ENCODE measurements at places on chromosomes 12 and 14.

GRCh38 chr12:95463050-95463449 is 10.9 kb upstream of the METAP2 start:
- no peak for DNase-seq

- DNase-seq: peak; percentile 92
Observed at GRCh38 chr12:45257185-45257930, 41.5 kb downstream of the ANO6 start.

GRCh38 chr14:104108570-104109541 is 23.4 kb downstream of the ASPG start:
- no peak for DNase-seq

GRCh38 chr14:105065280-105066228 is at the start of gene GPR132:
Gene GPR132 (minus strand): TSS chr14:105065430. CDS start chr14:105055420, 10,010 bp downstream.
- peak; percentile 99 for DNase-seq

GRCh38 chr12:113385282-113385882 is 18.3 kb downstream of the SDS start:
- DNase-seq: no peak

GRCh38 chr12:49969027-49969426 is 3.7 kb upstream of the AQP6 start:
- no peak for DNase-seq

GRCh38 chr12:106962286-106962685 is 6.6 kb downstream of the TMEM263 start:
- DNase-seq: no peak

- DNase-seq: no peak
Observed at GRCh38 chr14:97874394-97874793, 1077.2 kb downstream of the VRK1 start.

DNA sequence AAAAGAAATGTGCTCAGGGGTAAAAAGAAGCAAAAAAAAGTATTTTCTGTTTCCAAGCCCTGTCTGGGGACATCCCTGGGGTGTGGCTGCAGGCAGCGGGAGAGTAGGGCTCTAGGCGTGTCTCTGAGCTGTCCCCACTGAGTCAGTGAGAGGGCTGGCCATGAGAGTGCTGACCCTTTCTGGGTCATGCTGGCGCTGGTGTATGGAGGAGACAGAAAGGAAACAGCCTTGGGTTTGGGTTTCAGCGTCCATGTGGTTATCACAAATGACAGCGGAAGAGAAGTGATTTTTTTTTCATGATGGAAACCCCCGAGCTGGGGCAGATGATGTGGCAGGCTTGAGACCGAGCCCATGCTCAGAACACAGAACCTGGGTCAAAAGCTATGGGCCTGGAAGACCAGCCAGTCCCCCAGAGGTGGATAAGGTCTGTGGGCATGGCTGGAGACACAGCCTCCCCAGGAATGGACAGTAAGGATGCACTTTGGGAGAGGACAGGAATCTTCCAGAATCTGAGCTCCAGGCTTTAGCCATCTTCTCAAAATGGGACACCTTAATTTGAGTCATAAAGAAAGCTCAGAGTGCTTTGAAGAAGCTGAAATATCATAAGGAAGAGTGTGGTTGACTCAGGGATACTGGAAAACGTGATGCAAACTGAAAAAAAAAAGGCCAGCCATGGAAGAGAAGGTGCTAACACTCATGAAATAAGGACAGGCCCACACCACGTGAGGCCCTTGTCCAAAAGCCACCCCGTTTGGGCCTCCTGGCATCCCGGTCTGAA is 36.2 kb downstream of the SYNE3 start:
- DNase-seq: no peak

- DNase-seq: peak; percentile 39
Observed at GRCh38 chr14:94390372-94391086, 2.1 kb upstream of the SERPINA1 start.
